ENCODE measurements at places on chromosomes 4 and X.

DNA sequence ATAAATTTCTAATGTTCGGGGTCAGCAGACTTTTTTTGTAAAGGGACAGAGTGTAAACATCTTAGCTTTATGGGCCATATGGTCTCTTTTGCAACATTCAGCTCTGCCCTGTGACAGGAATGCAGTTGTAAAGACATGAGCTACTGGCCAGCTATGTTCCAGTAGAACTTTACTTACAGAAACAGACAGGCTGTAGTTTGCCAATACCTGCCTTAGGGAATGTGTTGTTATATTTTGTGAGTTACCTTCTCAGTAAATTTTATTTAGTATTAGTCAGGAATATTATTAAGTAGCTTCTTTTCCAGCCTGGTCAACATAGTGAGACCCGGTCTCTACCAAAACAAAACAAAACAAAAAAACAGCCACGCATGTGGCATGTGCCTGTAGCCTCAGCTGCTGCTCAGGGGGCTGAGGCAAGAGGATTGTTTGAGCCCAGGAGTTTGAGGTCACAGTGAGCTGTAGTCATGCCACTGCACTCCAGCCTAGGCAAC is 48.7 kb downstream of the HTT start:
- H3K4me3 ChIP-seq: no peak overlapping the region
- peaks cover 42% of the 10 kb centered on the region for H3K36me3 ChIP-seq
- no peaks in the 10 kb centered on the region for H3K27me3 ChIP-seq

GRCh38 chr4:95638920-95639501 is 90.2 kb upstream of the UNC5C start:
- no peaks in the 10 kb centered on the region for H3K4me1 ChIP-seq
- no peak for DNase-seq
- H3K27me3 ChIP-seq: no peaks in the 10 kb centered on the region
- H3K36me3 ChIP-seq: no peaks in the 10 kb centered on the region
- no peak overlapping the region for H3K27ac ChIP-seq

DNA sequence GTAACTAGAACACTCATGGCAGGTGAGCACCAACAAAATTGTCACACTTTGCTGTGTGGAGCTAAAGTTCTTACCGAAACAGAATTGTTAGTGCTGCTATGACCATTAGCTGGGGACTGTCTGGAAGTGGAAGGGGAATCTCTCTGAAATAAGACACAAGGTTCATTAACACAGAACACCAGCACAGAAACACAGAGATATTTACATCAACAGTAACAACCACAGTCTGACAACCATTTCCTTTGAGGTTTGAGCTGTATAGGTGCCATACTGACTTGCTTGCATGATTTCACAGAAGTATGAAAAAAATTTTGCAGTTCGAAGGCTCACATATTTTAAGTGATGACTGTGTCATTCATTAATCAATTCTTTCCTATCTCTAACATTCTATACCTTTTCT is 109.8 kb downstream of the NYX start:
- H3K4me1 ChIP-seq: peaks cover 30% of the 10 kb centered on the region
- H3K36me3 ChIP-seq: no peaks in the 10 kb centered on the region
- no peak overlapping the region for H3K4me3 ChIP-seq
- no peaks in the 10 kb centered on the region for H3K27me3 ChIP-seq

DNA sequence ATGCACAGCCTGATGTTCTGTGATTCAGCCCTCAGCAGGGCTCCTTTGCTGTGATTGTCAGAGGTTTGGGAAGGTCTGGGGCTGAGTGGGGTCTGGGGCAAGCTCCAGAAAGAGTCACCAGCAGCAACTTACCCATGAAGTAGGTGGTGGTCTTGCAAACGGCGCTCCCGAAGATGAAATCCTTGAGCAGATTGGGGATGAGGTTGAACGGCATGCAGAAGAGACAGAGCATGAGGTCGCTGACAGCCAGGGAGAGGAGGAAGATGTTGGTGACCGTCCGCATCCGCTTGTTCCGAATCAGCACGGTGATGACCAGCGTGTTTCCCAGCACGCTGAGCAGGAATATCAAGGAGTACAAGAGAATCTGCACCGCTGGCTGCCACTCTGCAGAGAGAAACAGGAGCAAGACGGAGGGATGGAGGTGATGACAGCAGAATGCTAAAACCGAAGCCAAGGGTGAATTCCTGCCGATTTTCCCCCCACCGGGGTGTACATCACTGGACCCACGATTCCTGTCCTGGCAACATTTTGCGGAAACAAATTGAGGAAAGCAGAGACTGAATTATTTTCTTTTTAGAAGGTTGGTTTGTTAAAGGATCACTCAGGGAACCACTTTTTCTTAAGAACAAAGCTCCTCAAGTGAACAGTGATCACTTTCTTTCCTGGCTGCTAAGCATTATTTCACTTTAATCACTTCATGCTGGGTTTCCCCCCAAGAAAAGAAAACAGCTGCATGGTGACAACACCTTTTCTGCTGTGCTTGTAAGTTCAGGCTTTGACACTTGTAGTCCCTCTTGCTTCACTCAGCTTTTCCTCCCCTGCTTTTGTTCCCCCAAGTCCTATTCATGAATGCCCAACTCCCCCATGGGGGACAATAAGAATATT is 941 bp downstream of the CCKAR start:
- DNase-seq: no peak
- no peak overlapping the region for H3K27ac ChIP-seq
- peaks cover 29% of the 10 kb centered on the region for H3K27me3 ChIP-seq
- no peaks in the 10 kb centered on the region for H3K36me3 ChIP-seq
- H3K4me3 ChIP-seq: no peak overlapping the region
- no peaks in the 10 kb centered on the region for H3K4me1 ChIP-seq

- H3K27ac ChIP-seq: no peak overlapping the region
- no peak overlapping the region for H3K4me3 ChIP-seq
- H3K4me1 ChIP-seq: no peaks in the 10 kb centered on the region
- DNase-seq: no peak
Observed at GRCh38 chr4:37188100-37188499, 56.4 kb upstream of the NWD2 start.

- no peak overlapping the region for H3K4me3 ChIP-seq
- H3K36me3 ChIP-seq: peaks cover 32% of the 10 kb centered on the region
- no peaks in the 10 kb centered on the region for H3K27me3 ChIP-seq
- no peak for DNase-seq
- no peaks in the 10 kb centered on the region for H3K4me1 ChIP-seq
Observed at GRCh38 chr4:122229857-122230256, 77.7 kb downstream of the BLTP1 start.

GRCh38 chrX:66674506-66674905 is 35.6 kb upstream of the EDA2R start:
- H3K4me3 ChIP-seq: no peak overlapping the region
- no peaks in the 10 kb centered on the region for H3K36me3 ChIP-seq
- no peaks in the 10 kb centered on the region for H3K4me1 ChIP-seq
- no peaks in the 10 kb centered on the region for H3K27me3 ChIP-seq
- no peak overlapping the region for H3K27ac ChIP-seq

- no peak overlapping the region for H3K27ac ChIP-seq
- no peaks in the 10 kb centered on the region for H3K27me3 ChIP-seq
- H3K36me3 ChIP-seq: no peaks in the 10 kb centered on the region
- H3K4me1 ChIP-seq: peaks cover 17% of the 10 kb centered on the region
Observed at GRCh38 chr4:73710094-73710493, 30.3 kb upstream of the CXCL8 start.

GRCh38 chr4:15963001-15963451 is at the start of gene FGFBP2:
FGFBP2 (minus strand) TSS chr4:15963175; CDS start chr4:15963129, 46 bp downstream.
- DNase-seq: no peak
- no peak within 1 kb of the TSS for H3K4me3 ChIP-seq
- H3K4me1 ChIP-seq: no peaks in the 10 kb centered on the region
- H3K36me3 ChIP-seq: no peaks in the 10 kb centered on the region

DNA sequence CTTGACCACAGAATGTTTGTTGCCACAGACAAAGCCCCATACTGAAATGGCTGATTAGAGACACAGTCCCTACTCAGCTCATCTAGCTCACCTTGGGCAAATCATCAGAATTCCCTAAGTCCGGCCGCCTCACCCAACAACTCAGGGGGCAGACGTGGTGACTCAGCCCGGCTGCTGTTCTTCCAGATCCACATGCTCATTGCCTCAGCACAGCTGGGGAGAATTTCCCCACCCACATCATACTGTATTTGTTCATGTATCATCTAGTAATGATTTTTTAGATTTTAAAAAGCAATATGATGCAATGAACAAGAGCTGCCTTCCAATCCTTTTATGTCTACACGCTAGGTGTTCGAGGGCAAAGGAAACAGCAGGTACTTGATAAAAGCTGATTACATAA is 333.8 kb upstream of the TENM3 start:
- H3K27me3 ChIP-seq: no peaks in the 10 kb centered on the region
- no peaks in the 10 kb centered on the region for H3K36me3 ChIP-seq
- no peaks in the 10 kb centered on the region for H3K4me1 ChIP-seq
- H3K27ac ChIP-seq: no peak overlapping the region
- DNase-seq: no peak

- H3K27me3 ChIP-seq: no peaks in the 10 kb centered on the region
- H3K27ac ChIP-seq: no peak overlapping the region
- no peaks in the 10 kb centered on the region for H3K36me3 ChIP-seq
- no peak for DNase-seq
Observed at GRCh38 chr4:55251342-55251741, 94.7 kb upstream of the SRD5A3 start.

- H3K4me1 ChIP-seq: no peaks in the 10 kb centered on the region
- no peak for DNase-seq
- H3K27me3 ChIP-seq: no peaks in the 10 kb centered on the region
- H3K27ac ChIP-seq: no peak overlapping the region
- H3K36me3 ChIP-seq: no peaks in the 10 kb centered on the region
Observed at GRCh38 chr4:173934933-173935620, 348.4 kb downstream of the FBXO8 start.

DNA sequence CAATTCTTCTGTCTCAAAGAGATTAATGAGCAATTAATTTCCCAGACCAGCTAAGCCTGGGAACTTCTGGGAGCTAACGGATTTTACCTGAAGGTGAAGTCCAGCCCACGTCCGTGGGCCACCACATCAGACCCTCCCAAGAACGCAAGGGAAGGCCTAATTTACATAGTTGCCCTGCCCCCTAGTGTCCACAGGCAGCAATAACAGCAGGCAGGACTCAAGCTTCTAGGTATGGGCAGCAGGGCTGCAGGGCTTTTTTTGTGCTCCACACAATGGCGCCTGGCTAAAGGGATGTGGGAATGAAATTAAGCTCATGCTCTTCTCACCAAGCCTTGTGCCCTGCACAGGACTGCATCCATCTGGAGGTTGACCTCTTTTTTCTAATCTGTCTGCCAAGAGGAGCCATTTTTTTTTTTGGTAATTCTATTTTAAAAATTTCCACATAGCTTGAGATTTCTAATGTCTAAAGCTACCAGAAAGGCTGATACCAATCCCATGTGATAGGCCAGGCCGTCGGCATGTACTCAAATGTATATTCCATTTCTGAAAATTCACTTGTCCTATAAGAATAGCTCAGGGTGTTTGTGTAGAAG is 111.9 kb upstream of the TMEM164 start:
- no peaks in the 10 kb centered on the region for H3K27me3 ChIP-seq
- no peak overlapping the region for H3K4me3 ChIP-seq
- H3K27ac ChIP-seq: no peak overlapping the region
- DNase-seq: peak; percentile 45
- no peaks in the 10 kb centered on the region for H3K4me1 ChIP-seq

DNA sequence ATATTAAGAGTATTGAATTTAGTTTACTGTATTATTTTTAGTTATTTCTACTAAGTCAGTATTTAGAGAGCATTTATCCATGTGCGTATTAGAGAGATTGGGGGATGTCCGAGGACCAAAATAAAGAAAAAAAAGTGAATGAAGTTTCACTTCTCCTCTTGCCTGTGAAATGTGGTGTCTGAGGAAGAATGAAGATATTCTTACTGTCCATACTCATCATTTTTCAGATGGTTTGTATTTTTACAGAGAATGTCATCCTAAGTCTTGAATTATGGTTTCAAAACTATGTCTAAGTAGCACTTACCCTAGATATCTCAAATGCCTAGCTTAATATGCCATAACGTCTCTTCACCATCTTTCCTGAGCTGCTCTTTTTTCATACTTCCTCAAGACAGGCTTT is 854.3 kb downstream of the C4orf33 start:
- H3K4me1 ChIP-seq: no peaks in the 10 kb centered on the region
- no peaks in the 10 kb centered on the region for H3K27me3 ChIP-seq
- DNase-seq: no peak
- H3K27ac ChIP-seq: no peak overlapping the region
- H3K4me3 ChIP-seq: no peak overlapping the region

- H3K27me3 ChIP-seq: no peaks in the 10 kb centered on the region
- peaks cover 10% of the 10 kb centered on the region for H3K36me3 ChIP-seq
- H3K4me1 ChIP-seq: no peaks in the 10 kb centered on the region
- no peak overlapping the region for H3K4me3 ChIP-seq
- no peak for DNase-seq
- H3K27ac ChIP-seq: no peak overlapping the region
Observed at GRCh38 chr4:67712650-67713528, 11.9 kb upstream of the UBA6 start.
